ENCODE measurements at places on chromosomes 3 and 15. TPM values are rescaled to one million over a fixed set of nuclear protein-coding genes. Genes with fewer than 3 reads are reported as not detected.
A peak's percentile ranks its signal among the peaks of the same experiment; 100 is the strongest.

DNA sequence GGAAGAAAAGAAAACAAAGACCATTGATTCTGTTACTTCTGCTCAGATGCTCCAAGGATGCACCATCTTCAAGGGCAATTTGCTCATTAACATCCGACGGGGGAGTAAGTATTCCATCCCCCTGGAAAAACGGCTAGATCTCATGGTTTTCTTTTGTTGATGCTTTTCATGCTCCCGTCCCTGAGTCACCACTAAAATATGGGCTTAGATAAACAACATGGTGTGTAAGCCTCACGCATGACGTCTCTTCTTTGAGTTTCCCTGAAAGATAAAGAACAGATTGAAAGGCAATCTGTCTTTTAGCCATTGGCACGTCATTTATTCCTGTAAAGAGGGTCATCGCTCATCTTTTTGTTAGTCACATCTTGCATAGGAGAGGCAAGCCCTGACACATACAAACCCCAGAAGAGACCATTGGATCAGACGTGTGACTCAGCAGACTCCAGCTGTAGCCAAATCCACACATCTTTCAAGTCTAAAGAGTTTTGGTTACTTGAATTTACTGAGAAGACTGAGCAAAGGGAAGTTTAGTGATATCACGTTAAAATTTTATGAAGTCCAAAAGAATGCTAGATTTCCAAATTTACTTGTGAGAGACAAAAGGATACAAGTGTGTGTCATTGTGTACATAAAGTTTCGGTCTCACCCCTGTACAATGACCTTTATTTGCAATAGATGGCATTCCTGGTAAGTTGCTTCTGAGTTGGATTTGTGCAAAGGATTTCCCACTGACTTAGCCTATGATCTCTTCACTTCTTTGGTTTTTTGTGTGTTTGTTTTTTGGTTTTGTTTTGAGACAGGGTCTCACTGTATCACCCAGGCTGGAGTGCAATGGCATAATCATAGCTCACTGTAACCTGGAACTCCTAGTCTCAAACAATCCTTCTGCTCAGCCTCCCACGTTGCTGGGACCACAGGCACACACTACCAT lies 110.5 kb downstream of the PGPEP1L start:
- DNase-seq = no peak

GRCh38 chr3:23889386-23889785 lies 27.4 kb downstream of the NKIRAS1 start:
- DNase-seq = no peak

DNA sequence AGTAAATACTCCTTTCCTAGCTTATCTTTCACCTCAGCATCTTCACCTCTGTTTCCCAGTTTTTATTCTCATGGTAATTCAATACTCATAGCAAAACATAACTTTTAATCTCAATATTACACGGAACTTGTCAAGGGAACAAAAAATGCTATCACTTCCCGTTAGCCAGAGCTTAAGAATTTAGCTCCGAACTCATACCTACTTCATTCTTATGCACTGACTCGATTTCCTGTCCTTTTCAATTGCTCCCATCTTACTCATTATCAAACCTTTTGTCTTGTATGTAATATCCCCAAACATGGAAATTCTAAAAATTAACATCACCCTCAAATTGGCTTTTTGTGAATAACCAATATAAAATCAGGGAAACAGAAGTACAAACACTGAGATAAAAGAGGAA lies 28.2 kb downstream of the MYEF2 start:
- DNase-seq = no peak

LSM3 gene
- 15.9 TPM for polyA plus RNA-seq

- DNase-seq = peak; percentile 21
These were observed 1.4 kb upstream of the NDUFAF3 start for GRCh38 chr3:49020330-49021212.
